ENCODE measurements at places on chromosomes 1 and 21. TPM values are rescaled to one million over a fixed set of nuclear protein-coding genes. Genes with fewer than 3 reads are reported as not detected.

DNA sequence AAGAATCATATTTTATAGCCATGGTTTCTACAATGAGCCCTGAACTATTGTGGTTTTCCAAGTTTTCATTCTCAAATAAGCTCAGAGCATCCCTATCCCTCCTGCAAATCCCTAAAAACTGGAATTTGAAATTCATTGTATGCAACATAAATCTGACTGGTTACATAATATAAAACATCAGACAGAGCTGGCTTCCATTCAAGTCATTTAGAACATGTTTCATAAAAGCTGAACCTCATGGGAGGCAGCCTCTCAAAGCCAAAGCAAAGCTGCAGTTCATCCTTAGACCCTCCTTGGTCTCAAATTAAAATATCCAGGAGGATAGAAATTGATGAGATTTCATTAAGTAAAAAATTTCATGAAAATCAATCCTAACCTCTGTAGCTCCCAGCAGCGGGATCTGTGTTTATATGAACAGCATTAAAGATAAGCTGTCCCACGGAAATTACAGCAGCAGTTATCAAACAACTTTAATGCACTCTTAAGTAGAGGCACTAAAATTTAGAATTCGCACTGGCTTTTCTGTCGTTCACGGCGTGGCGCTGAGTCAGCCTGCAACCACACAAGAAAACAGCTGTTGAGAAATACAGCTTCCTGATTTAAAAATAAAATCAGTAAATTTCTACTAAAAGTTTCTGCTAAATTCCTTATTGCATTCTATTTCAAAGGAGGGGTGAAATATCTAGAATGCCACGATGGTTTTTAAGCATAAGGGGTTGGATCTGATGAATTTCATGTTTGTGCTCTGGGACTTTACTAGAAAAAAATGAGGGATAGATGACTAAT, 99.9 kb upstream of the TIAM1 start:
- DNase-seq, result no peak

Gene TRIM17
- 0.09 TPM for total RNA-seq

DNA sequence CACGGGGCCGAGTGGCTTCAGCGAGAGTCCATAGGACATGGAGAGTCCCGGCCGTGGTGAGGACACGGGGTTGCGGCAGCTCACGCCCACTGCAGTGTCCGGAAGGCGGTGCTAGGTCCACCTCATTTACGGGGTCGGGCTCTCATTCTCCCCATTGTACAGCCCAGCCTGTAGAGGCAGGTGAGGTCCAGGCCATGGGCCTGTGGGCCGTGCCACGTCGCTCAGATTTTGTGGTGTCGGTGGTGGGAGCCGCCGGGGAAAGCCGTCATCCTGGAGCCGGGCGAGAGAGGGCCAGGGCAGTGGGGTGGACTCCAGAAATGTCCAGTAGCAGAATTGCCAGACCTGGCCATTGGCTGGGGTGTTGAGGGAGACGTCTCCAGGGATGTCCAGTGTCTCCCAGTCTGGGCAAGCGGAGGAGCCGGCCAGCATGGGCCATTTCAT, 59.4 kb downstream of the PRKCZ start:
- no peak for DNase-seq

- DNase-seq, result no peak
These were observed 8.0 kb upstream of the TMPRSS15 start for GRCh38 chr21:18411565-18411964.

Gene CNIH3
- total RNA-seq, result 2.3 TPM

Gene ACTL8
- total RNA-seq, result 0.28 TPM

Gene ATP1A4
- total RNA-seq, result 0.28 TPM

Data from thymus (tissue), 14 donors.